ENCODE measurements at places on chromosomes 3 and 15.

- DNase-seq: no peak
These were observed 31.9 kb downstream of the C2CD4B start for GRCh38 chr15:62133141-62133540.

GRCh38 chr15:48059791-48060190 lies 61.0 kb upstream of the SLC24A5 start:
- DNase-seq: no peak

DNA sequence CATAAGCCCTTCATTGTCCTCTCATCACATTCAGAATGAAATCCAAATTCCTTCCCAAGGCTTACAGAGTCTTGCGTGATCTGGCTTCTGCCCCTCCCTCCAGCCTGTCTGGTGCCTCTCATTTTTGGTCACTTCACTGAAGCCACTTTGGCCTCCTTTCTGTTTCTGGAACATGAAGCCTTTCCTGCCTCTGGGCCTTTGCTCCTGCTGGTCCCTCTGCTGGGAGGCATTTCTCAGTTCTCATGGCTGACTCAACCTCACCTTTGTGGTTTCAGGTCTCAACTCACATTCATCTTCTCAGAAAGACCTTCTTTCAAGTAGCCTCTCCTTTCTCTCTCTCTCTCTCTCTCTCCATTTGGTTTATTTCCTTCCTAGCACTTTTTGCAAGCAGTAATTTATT lies 43.9 kb upstream of the BHLHE40 start:
- DNase-seq: no peak

- DNase-seq: no peak
These were observed 432.1 kb upstream of the CFAP20DC start for GRCh38 chr3:59481776-59482400.

GRCh38 chr15:96356494-96357455 lies 26.3 kb downstream of the NR2F2 start:
- peak; percentile 22 for DNase-seq

DNA sequence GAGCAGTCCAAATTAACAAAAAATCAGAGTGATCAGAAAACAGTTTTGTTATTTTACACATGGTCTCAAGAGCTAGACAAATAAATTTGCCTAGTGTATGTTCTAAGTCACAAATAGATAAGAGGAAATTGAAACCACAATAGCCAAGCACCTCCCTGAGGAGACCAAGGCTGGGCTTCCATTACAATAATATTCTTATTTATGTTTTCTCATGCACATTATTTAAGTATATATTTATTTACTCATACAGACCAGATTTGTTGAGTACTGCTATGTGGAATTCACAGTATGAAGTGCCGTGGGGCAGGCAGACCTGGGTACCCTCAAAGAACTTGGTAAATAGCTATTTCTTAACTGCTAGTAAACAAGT lies 242.3 kb upstream of the ICE2 start:
- DNase-seq: no peak

- no peak for DNase-seq
These were observed 33.1 kb downstream of the LPP start for GRCh38 chr3:188187053-188187452.

DNA sequence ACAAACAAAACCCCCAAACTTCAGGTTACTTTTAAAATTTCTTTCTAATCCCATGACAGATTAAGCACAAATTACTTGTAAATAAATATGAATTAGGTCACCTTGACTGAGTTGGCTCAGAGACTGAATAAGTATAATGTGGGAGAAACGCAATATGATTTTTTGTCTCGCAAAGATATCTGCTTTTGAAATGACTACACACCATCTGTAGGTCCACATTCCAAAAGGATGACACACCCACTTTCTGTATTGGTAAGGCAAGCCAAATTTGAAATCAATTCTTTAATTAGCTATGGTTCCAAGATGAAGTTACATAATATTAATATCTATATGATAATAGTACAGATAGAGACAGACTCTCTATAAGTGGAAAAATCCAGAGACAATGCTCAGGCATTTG lies 66.9 kb upstream of the CSPG5 start:
- DNase-seq: no peak

DNA sequence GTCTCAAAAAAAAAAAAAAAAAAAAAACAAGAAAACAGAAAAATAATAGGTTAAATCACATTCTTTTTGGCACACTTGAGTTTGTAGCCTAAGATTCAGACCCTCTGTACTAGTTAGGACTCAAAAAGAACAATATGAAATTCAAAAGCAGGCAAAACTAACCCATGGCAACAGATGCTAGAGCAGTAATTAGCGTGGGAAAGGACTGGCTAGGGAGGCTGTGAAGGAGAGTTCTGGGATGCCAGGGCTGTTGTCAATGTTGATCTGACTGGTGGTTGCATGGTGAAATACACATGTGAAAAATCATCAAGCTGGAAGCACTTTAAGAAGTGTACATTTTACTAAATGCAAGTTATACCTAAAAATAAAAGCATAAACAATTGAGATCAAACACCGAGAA lies 35.6 kb downstream of the KLHL6 start:
- no peak for DNase-seq

GRCh38 chr15:76286271-76286879 lies 24.9 kb downstream of the ETFA start:
- no peak for DNase-seq

GRCh38 chr3:106338582-106339214 lies 469.9 kb upstream of the CBLB start:
- DNase-seq: no peak

GRCh38 chr3:17111586-17111985 lies 226.8 kb downstream of the PLCL2 start:
- DNase-seq: no peak

DNA sequence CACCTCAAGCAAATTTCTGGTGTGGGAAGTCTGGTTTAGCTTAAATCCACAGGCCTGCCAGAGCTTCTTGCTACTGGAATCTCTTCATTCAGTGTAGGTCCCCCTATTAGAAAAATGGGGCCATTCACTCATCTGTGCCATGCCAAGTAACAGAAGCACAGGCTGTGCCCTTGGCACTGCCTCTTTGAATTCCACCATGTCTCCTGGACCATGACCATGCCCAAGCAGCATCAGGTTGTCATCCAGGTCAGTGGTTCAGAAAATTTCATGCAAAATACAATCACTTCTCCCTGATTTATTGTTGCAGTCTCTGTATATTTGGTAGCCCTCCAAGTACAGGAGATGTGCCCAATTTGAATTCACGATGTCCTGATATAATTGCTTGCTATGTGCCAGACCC lies 602.1 kb upstream of the ZNF385D start:
- DNase-seq: no peak

- DNase-seq: no peak
These were observed 83.1 kb downstream of the LMLN start for GRCh38 chr3:198043119-198043518.

GRCh38 chr3:141368062-141368924 lies at the start of gene ZBTB38:
Gene ZBTB38 (plus strand): TSS chr3:141368504. CDS start chr3:141442389, 73,885 bp downstream.
- DNase-seq: peak; percentile 86

DNA sequence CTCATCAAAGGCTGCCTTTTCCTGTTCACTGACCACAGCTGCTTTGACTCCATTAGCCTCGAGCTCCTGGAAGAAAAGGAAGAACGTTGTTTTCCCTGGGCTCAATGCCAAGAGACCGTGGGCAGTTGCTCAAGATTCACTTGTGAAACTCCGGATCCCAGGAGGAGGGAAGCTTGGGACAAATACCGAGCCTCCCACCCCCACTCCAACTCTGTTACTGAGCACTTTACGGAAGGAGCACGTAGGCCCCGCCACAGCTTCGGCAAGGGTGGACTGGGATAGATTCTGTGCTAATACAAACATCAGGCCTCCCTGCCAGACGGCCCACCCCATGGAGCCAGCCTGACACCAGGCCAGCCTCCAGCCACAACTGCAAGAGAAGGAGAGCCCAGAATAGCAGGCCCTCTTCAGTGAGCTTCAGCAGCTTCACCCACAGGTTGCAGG lies 10.8 kb upstream of the FANCD2 start:
- peak; percentile 34 for DNase-seq

DNA sequence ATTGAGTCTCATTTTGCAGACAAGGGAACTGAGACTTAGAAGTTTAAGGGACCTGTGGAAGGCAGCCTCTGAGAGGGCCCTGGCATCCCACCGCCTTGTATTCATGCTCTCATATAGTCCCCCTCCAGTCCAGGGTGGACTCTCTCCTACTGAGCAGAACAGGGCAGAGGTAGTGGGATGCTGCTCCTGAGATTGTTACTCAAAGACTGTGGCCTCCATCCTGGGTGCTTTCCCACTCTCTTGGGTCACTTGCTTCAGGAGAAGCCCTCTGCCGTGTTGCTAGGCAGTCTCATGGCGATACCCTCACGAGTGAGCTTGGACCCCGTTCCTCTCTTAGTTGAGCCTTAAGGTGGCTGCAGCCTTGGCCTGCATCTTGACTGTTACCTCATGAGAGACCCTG lies 22.2 kb upstream of the ADCY5 start:
- no peak for DNase-seq

- DNase-seq: no peak
These were observed 59.5 kb downstream of the MLH1 start for GRCh38 chr3:37052860-37053259.

DNA sequence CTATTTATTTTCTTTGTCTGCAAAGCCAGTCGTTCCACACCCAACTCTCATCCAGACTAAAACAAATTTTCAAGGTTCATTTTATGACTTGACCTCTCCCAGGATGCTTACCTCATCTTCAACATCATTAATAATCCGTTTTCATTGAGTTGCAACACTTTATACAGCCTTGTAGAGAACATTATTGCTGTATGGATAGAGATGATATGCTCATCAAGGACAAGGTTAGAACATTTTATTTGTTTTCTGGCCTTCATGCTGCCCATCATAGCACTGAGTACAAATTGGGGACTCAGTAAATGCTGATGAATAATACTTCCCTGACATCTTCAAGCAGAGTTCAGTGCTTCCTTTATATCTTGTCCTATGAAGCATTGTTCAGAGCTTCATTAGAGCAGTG lies 120.2 kb downstream of the OXSM start:
- DNase-seq: no peak

DNA sequence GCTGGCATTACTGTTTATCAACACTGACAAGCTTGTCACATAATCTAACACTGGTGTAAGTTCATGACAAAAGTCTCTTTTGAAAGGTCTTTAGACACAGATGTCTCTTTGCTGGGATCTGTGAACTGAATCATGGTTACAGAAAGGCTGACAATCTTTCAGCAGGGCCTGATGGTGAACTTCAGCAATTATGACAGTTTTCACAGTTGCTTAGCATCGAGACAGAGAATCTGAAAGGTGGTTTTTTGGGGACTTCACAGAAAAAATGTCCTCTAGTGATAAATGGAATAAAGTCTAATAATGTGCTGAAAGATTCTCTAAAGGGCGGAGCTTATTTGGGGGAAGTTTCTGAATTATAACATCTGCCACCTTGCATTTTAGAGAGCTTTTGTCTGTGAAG lies 32.3 kb downstream of the CLDN1 start:
- no peak for DNase-seq

- no peak for DNase-seq
These were observed 40.6 kb downstream of the ADIPOQ start for GRCh38 chr3:186882881-186883685.

DNA sequence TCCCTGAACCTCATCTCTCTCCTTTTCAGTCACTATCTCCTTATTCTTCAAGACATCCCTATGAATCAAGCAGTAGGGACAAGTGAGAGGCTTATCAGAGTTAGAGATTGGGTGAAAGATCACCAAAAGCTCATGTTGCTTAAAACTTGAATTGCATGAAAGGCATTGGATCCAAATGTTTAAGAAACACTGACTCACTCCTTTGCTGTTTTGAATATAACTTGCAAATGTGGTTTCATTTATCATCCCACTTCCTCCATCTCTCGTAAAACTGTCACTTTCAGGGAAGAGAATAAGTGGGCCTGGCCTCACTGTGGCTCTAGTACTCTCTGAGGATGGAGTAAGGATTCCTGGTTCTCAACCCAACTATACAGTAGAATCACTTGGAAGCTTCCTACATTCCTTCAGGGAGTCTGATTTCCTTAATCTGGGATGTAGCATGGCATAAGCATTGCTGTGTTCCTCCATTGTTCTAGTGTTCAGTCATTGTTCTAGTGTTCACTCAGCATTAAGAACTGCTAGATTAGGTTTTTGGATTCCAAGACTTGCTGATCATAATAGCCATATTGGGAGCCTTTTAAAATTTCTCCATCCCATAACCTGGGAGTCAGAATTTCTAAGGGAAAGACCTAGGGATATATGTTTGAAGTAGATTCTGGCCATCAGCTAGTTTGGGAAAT lies 171.8 kb downstream of the TMEM108 start:
- DNase-seq: no peak

- no peak for DNase-seq
These were observed 150.2 kb downstream of the DNAJB8 start for GRCh38 chr3:128316481-128316891.

GRCh38 chr3:60555686-60556354 lies 695.4 kb downstream of the FHIT start:
- no peak for DNase-seq

GRCh38 chr15:90097475-90097874 lies 4.8 kb downstream of the IDH2 start:
- DNase-seq: no peak

DNA sequence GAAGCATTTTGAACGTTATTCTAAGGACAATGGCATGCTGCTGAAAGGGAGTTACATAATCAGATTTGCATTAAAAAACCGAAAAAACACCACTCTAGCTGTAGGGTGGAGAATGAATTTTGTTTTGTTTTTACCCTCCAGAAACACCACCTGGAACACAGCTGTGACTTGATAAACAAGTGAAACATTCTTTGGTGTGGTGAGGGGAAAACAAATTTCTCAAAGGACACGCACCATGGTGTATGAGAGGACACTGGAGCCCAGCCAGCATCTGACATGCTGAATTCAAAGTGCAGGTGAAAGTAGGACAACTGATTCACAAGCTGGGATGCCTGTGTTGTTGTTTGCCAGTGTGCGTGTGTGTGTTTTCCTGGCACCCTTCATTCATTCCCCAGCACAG lies 554.5 kb upstream of the TBL1XR1 start:
- no peak for DNase-seq

DNA sequence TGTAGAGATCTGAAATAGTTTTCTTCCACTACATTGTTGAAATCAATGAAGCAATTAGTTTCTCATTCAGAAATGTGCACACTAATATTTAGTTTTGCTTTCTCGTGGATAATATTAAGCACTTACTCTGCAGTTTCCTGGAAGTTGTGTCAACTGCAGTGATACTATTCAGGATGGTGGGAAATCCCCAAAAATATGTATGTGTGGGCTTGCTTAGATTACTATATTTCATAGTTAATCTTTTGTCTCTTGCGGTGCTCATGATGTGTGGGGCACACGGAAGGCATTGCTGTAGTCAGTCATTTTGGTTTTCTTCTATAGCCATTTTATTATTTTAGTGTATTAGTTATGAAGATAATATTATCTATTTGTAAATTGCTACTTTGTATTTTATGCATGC lies 19.7 kb downstream of the RAB11A start:
- DNase-seq: no peak
